ENCODE measurements at places on chromosomes 2 and 18. TPM values are rescaled to one million over a fixed set of nuclear protein-coding genes. Genes with fewer than 3 reads are reported as not detected.

Gene STK16
- 21.6 TPM for total RNA-seq

Gene SPTBN1
- 522 TPM for total RNA-seq

GRCh38 chr2:66428986-66429612 is 5.8 kb upstream of the MEIS1 start:
- no peak overlapping the region for H3K4me3 ChIP-seq
- peaks cover 74% of the 10 kb centered on the region for H3K4me1 ChIP-seq
- DNase-seq, result no peak
- H3K27me3 ChIP-seq, result no peaks in the 10 kb centered on the region
- peak overlapping the region; percentile 94 for H3K27ac ChIP-seq

GRCh38 chr2:172600557-172601008 is 44.7 kb downstream of the PDK1 start:
- peaks cover 22% of the 10 kb centered on the region for H3K36me3 ChIP-seq
- DNase-seq, result no peak
- H3K4me1 ChIP-seq, result no peaks in the 10 kb centered on the region
- H3K27ac ChIP-seq, result no peak overlapping the region
- no peaks in the 10 kb centered on the region for H3K27me3 ChIP-seq

- no peaks in the 10 kb centered on the region for H3K4me1 ChIP-seq
- H3K4me3 ChIP-seq, result no peak overlapping the region
- H3K27me3 ChIP-seq, result no peaks in the 10 kb centered on the region
- no peak for DNase-seq
- no peak overlapping the region for H3K27ac ChIP-seq
- H3K36me3 ChIP-seq, result no peaks in the 10 kb centered on the region
These were observed 133.5 kb downstream of the TFCP2L1 start for GRCh38 chr2:121151311-121152109.
